GM23248 (cell line): ENCODE measurements at places on chromosomes 7 and 10.
A peak's percentile ranks its signal among the peaks of the same experiment; 100 is the strongest.

- H3K36me3 ChIP-seq = peaks cover 4% of the 10 kb centered on the region; the same call in 1 of the 2 replicates
- no peaks in the 10 kb centered on the region for H3K27me3 ChIP-seq
- H3K27ac ChIP-seq = no peak overlapping the region
Measured at GRCh38 chr10:72134785-72135767, 46.7 kb upstream of the SPOCK2 start.

DNA sequence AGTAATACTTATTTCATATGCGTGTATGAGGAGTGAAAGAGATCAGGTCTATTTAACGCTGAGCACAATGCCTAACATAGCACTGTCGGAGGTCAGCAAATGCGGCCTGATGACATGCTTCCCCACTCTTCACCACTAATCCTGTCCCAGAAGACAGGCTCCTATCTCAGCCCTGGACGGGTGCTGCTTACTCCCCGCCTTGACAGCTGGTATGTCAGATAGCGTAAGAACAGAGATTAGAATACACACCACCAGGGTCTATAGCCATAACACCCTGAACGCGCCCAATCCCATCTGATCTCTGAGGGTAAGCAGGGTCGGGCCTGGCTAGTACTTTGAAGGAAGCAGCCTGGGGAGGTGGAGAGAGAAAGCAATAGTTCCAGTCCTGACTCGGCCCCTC lies 32.3 kb upstream of the TM9SF3 start:
- H3K27me3 ChIP-seq = 0 out of 2 replicates have a peak, but pooled peaks cover 1% of the 10 kb centered on the region
- no peak overlapping the region for H3K27ac ChIP-seq
- no peak overlapping the region for H3K4me3 ChIP-seq
- DNase-seq = no peak

- no peak for DNase-seq
- H3K4me3 ChIP-seq = no peak overlapping the region
- H3K27me3 ChIP-seq = no peaks in the 10 kb centered on the region
- peaks cover 82% of the 10 kb centered on the region for H3K4me1 ChIP-seq
- peaks cover 28% of the 10 kb centered on the region; the same call in 1 of the 2 replicates for H3K36me3 ChIP-seq
Measured at GRCh38 chr10:62079885-62080559, 178.5 kb downstream of the ARID5B start.

GRCh38 chr10:124737708-124738107 lies 6.5 kb downstream of the FAM53B start:
- H3K4me1 ChIP-seq = peaks cover 33% of the 10 kb centered on the region
- DNase-seq = no peak

- no peak for DNase-seq
- H3K36me3 ChIP-seq = no peaks in the 10 kb centered on the region; the same call in 1 of the 2 replicates
- H3K27ac ChIP-seq = no peak overlapping the region
- H3K27me3 ChIP-seq = no peaks in the 10 kb centered on the region
Measured at GRCh38 chr7:5442757-5443305, 19.2 kb upstream of the TNRC18 start.

DNA sequence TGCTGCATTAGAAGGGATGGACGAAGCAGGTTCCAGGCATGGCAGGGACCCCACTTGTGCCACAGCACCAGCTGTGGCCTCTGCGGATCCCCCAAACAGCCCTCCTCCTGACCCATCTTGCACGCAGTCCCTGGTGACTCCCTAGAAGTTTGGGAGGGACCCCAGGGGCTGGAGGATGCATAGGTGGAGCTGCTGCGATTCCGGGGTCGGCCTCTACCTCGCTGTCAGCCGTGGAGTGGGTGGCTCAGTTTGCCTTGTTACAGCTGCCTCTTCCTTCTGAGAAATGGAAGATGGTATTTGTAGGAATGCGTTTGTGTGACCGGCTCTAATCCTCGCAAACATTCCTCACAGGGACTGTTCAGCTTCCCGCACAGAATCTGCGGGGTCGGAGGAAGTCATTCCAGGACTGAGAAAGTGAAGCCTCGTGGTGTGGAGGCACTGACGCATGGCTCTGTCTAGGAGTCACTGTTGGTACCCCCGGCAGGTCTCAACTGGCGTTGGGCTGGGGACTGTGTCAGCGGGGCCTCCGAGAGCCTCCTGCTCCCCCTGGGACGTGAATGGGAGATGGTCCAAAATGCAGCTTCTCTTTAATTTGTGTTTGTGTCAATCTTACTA lies 17.5 kb downstream of the PWWP2B start:
- H3K4me3 ChIP-seq = no peak overlapping the region
- no peaks in the 10 kb centered on the region for H3K27me3 ChIP-seq
- no peaks in the 10 kb centered on the region for H3K36me3 ChIP-seq
- DNase-seq = no peak

GRCh38 chr7:151759591-151760042 lies 117.3 kb downstream of the PRKAG2 start:
- H3K36me3 ChIP-seq = no peaks in the 10 kb centered on the region
- H3K27me3 ChIP-seq = peaks cover 3% of the 10 kb centered on the region
- DNase-seq = peak; percentile 75
- no peak overlapping the region for H3K27ac ChIP-seq
- no peak overlapping the region for H3K4me3 ChIP-seq
